ENCODE measurements at places on chromosomes 3 and 15.

GRCh38 chr15:80785335-80785734 lies 6.2 kb downstream of the CEMIP start:
- DNase-seq = no peak

GRCh38 chr3:161673866-161674265 lies 177.3 kb downstream of the OTOL1 start:
- no peak for DNase-seq

- DNase-seq = no peak
Measured at GRCh38 chr15:85005746-85006145, 24.1 kb downstream of the PDE8A start.

- DNase-seq = no peak
Measured at GRCh38 chr3:159499031-159499793, 489.4 kb upstream of the IL12A start.

DNA sequence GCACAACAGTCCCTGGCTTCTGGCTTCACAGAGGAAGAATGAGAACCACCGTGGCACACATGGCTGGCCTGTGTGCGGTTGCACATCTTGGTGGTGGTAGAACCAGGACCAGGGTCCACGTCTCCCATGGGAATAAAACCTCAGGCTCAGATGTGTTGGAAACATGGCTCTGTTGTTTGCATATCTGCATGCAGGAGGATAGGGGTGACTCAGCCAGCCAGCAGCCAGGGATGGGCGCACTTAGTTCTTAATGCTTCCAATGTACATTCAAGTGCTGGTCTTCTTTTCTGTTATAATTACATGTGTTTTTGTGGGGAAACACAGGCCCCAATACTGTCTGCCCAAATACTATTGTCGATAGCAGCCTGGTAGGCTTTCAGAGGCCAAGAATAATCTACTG lies 35.8 kb upstream of the BCL2L10 start:
- no peak for DNase-seq

- peak; percentile 2 for DNase-seq
Measured at GRCh38 chr3:109081746-109082510, 36.0 kb downstream of the MORC1 start.

DNA sequence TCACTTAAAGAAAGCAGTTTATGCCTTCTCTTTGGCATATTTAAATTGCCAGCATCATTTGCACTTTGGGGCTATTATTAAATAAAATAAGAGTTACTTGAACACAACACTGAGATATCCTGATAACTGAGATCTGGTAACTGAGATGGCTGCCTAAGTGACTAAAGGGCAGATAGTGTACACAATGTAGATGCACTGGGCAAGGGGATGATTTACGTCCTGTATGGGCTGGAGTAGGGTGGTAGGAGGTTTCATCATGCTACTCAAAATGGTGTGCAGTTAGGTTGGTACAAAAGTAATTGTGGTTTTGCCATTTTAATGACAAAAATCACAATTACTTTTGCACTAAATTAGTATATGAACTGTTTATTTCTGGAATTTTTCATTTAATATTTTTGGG lies 196.1 kb downstream of the UBE2E2 start:
- DNase-seq = no peak

DNA sequence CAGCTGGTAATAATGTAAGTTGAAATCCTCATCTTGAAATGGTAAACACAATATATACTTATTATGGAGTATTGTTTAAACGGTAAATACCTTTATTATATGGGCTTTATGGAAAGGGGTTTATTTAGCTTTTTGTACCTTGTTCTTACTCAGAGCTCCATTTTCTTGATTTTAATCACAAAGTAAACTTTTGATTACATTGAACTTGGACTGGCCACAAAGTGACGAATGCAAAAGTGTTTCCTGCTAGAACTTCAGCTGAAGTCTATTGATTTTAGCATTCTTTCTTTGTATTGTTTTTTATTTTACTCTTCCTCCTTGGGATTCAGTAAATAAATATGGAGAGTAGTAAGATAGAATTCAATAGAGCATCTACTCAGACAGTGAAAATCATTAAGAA lies 19.8 kb upstream of the AADAC start:
- DNase-seq = no peak

All from activated CD4-positive, alpha-beta T cell treated with anti-CD3 and anti-CD28 coated beads, Interleukin-2, amount 50 U/mL, for 4 hours (primary cell).